ENCODE measurements at places on chromosomes 1 and 21.
A peak's percentile ranks its signal among the peaks of the same experiment; 100 is the strongest.

- no peak for DNase-seq
Measured at GRCh38 chr1:9770298-9770697, 53.5 kb downstream of the CLSTN1 start.

DNA sequence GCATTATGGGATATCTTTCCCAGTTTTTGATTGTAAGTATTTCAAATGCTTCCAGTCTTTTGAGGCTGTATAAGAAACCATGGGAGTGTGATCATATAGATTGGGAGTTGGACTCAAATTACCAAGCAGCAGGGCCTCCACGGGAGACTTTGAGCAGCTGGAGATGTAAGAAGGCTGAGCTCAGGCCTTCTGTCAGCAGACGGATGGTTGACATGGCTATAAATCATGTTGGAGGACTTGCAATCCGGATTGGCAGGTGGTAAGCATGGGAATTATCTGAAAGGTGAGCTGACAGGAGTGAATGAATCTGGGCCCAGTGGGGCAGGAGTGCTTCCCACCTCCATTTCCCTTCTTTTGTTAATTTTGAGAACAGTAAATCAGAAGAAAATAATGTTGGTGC lies 83.2 kb upstream of the PPM1J start:
- DNase-seq: no peak

- DNase-seq: no peak
Measured at GRCh38 chr1:80925130-80925805, 875.5 kb upstream of the ADGRL2 start.

GRCh38 chr1:117760069-117760468 lies 154.2 kb downstream of the TENT5C start:
- no peak for DNase-seq

DNA sequence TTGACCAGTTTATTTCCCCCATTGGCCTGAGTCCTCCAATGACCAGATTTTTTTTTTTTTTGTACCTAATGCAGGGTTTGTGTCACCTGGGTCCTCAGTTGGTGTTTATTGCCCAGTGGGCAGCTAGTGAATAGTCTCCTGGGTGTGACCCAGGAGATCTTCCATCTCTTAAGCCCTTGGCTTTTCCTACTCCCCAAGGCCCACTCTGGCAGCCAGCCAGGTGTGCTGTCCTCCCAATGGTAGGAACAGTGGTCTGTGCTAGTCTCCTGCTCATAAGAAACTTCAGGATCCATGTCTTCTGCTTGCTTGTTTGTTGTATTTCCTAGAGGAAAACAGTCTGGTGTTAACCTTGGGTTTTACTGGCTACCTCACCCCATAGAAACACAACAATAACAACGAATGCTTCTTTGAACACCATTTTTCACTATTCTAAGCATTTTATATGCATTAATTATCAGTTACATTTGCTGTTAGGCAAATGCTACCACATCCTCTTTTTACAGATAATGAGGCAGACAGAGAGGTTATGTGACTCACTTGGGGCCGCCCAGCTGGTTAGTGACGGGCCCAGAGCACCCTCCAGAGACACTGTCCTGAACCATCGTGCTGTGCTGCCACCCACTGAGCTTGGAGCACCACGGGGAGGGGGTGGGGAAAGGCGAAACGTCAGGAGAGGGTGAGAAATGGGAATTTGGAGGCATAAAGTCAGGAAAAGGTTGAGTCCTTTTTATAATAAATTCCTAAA lies 107.5 kb downstream of the HIVEP3 start:
- DNase-seq: peak; percentile 31

- DNase-seq: no peak
Measured at GRCh38 chr21:41779659-41780058, 12.8 kb upstream of the RIPK4 start.

DNA sequence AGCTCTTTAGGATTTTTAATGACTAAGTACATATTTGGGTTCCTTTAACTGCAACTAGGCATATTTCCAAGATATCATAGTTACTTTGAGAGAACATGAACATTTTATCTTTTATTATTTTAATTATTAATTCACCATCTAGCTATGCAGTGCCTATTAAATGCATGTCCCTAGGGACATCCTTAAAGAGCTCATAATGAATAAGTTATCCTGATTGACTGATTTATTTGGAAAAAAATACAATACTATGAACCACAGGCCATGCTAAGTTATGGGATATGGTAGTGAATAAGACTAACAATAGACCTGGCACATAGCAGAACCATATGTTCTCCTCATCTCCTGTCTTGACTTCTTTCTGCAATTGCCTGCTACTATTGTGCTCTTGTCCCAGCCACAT lies 16.4 kb upstream of the C1orf105 start:
- peak; percentile 58 for DNase-seq

DNA sequence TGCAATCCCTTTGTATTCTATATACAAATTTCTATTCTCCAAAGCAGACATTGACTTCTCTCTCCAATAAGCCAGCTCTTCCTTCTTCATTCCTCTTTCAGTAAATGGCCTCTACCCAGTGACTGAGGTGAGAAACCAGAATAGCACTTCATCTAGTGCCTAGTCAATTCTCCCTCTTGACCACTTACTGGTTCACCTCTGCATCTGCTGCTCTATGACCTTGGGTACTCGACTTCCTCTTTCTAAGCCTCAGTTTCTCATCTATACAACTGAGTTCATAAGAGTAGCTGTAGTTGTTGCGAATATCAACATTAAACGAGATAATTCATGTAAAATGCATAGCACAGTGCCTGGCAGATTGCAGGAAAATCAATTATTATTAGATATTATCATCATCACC lies 12.4 kb downstream of the LYST start:
- no peak for DNase-seq

DNA sequence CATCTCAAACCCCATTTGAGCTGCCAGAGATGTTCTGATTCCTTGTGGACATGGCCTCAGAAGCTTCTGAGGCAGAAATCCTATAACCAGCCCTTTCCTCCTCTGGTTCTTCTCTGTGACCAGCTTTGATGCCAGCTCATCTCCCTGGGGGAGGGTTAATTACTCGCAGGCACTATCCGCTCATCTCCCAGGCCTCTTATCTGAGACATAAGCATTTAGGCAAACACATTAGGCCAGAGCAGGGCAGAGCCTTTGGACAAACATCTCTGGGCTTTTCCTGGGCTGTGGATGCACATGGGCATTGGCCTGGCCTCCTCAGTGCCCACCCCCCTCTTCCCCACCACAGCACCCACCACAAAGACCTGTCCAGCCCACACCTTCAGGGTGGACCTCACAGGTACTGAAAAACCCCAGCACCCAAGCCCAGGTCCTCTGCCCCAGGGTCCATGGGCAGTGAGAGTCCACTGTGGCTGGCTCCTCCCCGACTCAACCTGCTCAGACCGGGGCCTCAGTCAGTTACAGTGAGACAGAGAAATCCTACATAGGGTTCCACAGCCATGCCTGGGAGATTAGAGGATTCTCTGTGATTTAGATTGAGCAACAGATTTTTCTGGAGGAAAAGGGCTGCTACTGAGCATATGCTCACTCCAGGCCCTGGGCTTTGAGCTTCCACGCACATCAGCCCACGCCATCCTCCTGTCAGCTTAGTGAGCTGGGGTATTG lies 26.9 kb downstream of the IGSF21 start:
- DNase-seq: peak; percentile 21

GRCh38 chr1:3459940-3460671 lies 5.6 kb downstream of the ARHGEF16 start:
- no peak for DNase-seq

- no peak for DNase-seq
Measured at GRCh38 chr21:37364722-37365121, 1.9 kb upstream of the DYRK1A start.

GRCh38 chr21:30567617-30568016 lies 6.5 kb upstream of the KRTAP19-7 start:
- no peak for DNase-seq

DNA sequence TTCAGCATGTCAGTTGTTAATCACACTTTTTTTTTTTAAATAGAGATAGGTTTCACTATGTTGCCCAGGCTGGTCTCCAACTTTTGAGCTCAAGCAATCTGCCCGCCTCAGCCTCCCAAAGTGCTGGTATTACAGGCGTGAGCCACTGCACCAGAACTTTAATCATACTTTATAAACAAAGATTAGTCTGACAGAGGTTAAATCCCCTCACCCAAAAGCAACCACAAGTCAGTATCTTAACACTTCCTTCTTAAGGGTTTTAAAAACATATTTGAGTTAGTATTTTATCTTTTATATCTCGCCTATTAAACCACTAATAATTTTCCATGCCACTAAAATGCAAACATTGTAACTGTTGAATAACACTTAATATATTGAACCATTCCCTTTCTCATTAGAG lies 70.2 kb downstream of the COP1 start:
- DNase-seq: no peak

DNA sequence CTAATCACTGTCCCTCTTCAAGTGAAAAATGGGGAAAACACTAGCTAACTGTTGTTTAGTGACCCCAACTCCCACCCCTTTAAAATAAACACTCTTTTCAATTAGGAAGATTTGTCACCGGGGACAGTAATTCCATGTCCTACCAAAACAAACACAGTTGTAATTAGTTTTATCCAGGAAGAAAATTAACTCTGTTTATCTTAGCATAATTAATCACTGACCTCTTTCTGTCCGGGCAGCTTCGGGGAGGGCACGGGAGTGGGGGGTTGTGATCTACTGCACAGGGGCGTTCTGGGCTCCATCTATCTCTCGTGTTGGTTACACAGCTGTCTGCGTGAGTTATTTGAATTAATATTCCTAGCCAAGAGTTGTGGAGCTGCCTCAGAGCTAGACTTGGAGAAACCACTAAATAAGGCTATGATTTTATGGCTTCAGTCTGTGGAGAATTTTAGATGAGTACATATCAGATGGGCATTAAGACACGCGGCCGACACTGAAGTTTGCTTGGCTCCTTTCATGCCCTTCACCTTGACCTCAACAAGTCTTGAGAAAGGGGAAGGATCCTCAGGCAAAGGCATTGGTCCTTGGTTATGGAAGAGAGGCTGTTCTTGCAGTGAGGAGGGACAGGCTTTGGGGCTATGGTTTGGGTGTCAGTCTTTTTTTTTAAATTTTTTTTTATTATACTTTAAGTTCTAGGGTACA lies 102.0 kb upstream of the TRABD2B start:
- DNase-seq: no peak

DNA sequence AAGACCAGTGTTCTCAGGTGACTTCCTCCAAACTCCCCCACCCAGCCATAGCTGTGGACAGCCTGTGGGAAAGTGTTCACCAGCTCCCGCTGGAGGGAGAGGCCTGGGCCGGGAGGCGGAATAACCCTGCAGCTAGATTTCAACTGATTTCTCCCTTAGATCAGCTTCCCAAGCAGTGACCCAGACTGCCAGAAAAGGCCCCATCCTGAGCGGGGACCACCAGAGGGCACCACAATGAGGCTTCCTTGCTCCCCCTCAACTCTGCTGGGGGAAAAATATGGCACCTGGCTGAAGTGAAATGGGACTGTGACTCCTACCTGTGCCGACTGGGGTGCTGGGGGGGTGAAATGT lies 50.8 kb downstream of the RHBG start:
- no peak for DNase-seq

- DNase-seq: peak; percentile 6
Measured at GRCh38 chr1:241310451-241310850, 46.6 kb downstream of the RGS7 start.

DNA sequence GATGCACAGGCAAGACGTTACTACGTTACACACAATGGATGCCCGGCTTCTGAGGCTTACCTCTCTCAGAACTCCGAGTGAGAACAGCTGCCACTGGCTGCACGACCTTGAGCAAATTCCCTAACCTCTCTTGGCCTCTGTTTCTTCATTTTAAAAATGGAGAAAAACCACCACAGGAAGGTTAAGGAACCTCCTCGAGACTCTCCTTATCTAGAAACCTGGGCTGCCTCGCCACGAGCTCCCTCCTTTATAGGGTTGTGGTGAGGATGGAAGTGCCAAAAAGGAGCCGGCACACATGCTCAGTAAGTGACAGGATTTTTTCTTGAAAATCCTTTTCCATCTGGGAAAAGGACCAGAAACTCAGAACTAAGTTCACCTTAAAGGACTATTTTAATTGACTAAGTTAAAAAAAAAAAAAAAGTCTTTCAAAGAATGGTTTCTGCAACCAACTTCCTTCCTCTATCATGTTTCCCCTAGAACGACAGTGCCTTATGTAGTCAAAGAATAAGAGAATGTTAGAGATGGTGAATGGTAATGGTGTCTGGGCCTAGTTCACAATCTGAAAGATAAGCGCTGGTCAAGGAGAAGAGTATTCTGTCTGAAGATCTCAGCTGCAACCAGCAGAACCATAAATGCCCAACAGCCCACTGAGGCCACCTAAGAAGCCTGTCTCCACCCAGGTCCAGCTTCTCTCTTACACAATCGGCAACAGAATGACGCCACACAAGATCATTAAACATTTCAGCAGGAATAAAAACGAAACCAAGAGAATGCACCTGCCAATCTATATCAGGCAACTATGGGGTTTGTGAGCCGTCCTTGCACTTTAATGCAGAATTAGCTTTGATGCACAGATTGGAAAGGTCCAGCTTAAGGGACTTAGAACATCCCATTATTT lies 64.9 kb downstream of the SLC45A1 start:
- DNase-seq: no peak

DNA sequence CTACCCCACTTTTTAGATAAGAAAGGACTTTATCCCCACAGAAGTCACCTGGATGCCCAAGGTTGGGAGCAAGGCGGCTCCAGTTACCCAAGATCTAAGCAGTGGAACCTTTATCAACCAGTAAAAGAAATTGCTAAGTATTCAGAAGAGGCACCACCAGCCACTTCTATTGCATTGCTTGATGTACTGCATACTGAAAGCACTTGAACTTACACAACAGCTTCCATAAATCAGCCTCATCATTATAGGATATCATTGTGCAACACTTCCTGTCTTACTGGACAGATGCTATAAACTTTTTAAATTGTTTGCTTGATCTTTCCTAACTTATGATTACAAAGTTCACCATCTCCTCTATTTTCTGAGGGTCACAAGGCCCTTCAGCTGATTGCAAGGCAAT lies 642.7 kb upstream of the CXADR start:
- peak; percentile 5 for DNase-seq

DNA sequence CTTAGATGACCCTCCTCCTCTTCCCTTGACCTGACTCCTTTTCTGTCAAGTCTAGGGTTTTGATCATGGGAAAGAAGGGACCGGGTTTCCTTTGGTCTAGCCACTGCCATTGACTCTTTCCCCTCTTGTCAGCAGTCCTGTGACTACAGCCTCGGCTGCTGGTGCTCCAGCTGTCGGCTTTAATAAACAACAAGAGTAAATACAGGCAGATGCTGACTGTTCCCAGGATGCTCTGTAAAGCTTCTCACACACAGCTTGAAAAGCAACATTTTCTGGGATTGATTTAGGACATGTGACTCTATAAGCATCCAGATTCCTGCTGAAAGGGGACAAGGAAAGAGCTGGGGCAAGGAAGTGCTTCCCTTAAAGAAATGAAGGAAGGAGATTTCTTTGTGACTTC lies 53.5 kb upstream of the CTTNBP2NL start:
- no peak for DNase-seq

Data from fibroblast of skin of scalp (primary cell).